ENCODE measurements at places on chromosomes 12 and 14.

- DNase-seq, result no peak
Measured at GRCh38 chr14:24407608-24408325, 9.0 kb downstream of the NYNRIN start.

- DNase-seq, result no peak
Measured at GRCh38 chr14:74902941-74903705, 19.9 kb downstream of the RPS6KL1 start.

DNA sequence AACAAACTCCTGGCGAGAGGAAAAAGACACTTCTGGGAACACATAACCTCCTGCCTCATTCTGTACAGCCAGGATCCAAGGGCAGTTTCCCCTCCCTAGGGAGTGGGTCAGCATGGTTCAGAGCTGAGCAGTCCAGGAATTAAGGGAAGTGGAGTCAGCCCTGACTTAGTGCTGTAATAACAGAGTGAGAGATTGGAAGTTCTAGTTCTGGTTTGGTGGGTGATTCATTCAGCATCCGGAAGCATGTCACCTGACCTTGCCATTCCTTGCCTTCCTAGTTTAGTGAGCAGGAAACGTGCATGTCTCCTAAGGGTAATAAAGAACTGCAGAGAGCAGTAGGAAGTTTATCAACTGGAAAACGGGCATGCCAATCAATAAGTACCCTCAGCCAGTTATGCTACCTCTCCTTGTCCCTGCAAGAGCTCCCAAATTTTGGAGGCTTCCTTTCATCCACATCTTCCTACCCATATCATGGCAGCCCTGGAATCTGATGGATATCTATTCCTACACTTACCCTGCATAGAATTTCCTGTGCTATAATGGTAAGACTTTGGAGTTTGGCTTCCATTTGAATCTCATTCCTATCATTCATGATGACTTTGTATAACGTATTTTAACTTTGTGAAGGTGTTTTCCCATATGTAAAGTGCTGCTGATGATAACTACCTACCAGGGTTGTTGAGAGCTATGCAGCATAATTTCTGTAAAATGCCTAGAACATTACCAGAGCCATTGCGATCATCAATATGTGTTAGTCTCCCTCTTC is 28.5 kb upstream of the MAGOHB start:
- DNase-seq, result no peak

DNA sequence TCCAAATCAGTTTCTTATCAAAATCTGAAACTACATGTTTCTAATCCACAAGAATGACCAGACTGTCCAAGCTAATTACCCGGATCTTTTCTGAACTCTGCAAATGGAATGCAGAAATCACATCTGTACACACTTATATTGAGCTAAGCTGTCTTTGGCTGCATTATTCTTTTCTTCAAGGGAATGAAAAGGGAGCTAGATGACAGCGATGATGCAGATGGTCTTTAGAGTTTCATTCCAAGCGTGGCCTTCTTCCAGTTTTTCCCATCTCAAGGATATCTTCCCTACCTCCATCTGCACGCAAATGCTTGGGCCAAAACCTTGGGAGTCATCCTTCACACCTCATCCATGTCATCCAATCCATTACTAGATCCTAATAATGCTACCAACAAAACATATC is 12.6 kb downstream of the KCNH5 start:
- no peak for DNase-seq

DNA sequence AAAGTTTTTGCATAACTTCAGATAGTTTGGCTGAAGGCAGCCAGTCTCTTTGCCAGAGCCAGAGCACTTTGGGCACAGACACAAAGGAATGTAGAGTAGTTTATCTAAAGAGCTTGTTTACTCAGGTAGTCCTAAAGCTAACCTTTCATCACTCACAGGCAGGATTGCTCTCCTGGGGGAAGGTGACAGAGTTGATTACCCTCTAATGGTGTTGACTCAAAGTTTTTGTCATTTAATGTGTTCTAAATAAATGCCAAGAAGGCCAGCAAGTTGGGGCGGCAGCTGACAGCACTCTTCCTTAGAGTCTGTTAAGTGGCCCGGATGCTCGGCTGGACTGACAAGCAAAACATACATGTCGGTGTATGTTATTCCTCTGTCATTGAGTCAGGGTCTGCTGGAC is 9.3 kb upstream of the TAS2R46 start:
- DNase-seq, result no peak

GRCh38 chr12:107369006-107369405 is 275.7 kb upstream of the CRY1 start:
- no peak for DNase-seq

- no peak for DNase-seq
Measured at GRCh38 chr14:91175291-91176201, 61.7 kb downstream of the DGLUCY start.
